Endothelial cell (in vitro differentiated cells): ENCODE measurements at places on chromosomes 11 and 22.

- DNase-seq, result no peak
These were observed 252.6 kb upstream of the B3GAT1 start for GRCh38 chr11:134664447-134665187.

- DNase-seq, result no peak
These were observed 91.0 kb upstream of the CARD18 start for GRCh38 chr11:105230586-105230985.

- no peak for DNase-seq
These were observed 34.1 kb upstream of the CD81 start for GRCh38 chr11:2342981-2343380.

- DNase-seq, result peak; percentile 17
These were observed at the start of gene KREMEN1 for GRCh38 chr22:29072979-29073617. Gene KREMEN1 (plus strand): TSS chr22:29073035. CDS start chr22:29073131, 96 bp downstream.

DNA sequence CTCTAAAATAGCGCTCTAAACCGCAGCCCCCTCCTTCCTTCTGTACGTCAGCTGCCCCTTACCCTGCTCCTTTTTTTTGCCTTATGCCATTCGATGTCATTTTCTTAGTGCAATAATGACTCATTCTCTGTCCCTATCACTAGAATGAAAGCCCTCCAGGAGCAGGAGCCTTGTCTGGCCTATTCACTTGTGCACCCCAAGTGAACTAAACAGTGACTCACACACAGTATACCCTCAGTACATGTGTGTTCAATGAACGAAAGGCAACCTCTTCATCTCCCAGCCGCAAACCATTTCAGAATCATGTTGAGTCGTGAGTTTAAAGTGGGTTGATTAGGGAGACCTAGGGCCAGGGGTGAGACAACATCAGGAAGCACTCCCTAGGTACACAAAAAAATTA, 50.7 kb upstream of the SPATA19 start:
- DNase-seq, result no peak

DNA sequence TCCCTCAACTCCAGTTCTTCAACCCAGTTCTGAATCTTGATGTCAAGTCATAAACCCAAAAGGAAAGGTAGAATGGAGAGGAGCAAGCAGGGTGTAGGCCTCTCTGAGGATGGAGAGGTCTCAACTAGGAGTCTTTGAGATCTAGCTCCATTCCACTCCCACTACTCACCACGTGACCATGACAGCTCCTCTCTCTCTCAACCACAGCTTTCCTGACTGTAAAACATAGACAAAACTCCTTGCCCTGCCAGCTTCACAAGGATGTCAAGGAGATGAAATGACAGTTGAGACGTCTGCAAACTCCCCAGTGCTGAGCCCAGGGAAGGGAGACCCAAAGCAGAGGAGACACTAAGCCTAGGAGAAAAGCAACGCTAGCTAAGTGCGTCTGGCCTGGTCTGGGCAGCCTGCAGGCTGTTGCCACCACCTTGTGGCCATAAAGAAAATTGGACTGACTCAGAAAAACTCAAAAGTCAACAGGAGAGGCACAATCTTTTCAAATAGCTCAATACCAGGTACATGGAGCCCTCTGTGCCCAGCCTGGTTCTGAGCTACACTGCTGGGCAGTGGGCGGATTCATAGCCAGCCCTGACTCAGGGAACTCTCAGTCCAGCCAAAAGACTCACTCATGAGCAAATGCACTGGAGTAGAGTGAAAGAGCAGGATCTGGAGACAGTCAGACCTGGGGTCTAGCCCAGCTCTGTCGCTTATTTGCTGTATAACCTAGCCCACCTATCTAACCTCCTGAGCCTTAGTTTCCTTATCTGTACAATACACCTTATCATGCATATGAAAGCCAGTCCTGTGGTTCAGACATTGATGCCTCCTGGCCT, 3.4 kb downstream of the CLPB start:
- peak; percentile 32 for DNase-seq

DNA sequence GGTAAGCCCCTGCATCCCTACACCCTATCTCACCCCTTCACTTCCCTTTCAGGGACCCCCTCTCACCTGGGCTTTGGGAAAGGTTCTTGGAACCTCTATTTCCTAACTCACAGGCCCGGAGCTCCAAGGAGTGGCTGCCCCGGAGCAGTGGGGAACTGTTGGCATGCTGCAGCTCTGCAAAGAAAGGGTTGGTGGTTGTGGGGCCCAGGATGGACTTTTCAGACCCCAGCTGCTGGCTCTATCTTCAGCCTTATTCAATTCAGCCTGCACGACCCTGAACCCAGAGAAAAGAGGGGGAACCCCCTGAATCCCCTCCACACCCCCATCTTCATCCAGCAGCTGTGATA, 10.0 kb downstream of the ROBO4 start:
- DNase-seq, result no peak

- peak; percentile 45 for DNase-seq
These were observed 1.4 kb upstream of the KREMEN1 start for GRCh38 chr22:29071261-29072045.

DNA sequence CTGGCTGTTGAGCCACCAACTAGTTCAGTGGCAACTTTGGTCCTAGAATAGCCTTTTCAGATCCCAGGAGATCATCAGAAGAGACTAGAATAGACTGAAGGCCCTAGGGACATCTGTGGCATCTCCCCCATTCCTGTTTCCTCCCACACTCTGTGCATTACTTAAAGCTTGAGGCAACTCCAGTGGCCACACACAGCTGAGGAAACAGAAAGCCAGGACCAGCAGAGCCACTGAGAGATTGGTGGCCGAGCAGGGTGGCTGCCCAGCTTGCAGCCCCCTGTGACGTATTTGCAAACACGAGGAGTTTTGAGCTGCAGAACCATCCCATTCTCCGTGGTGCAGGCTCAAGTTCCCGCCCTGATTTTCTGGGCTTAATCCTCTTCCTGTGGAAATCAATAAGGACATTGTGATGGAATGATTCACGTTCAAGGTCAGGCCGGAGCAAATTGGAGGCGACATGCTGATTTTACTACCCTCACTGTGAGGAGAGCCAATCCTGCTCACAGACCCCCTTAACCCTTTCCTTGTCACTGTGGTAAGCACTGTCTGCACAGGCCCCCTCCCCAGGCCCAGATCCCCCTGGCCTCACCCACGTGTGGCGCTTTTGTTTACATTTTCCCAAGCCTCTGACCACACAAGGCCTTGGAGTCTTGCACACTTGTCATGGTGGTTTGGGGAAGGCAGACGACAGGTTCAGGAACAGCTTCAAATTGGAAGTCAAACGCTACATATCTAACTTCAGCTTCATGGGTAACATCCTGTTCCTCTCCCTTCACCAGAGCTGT, 69.1 kb upstream of the MYOD1 start:
- DNase-seq, result no peak

GRCh38 chr11:108985236-108985944, 320.5 kb downstream of the DDX10 start:
- no peak for DNase-seq

GRCh38 chr11:969651-970205, 44.1 kb downstream of the AP2A2 start:
- no peak for DNase-seq

- DNase-seq, result peak; percentile 84
These were observed 87.4 kb upstream of the ARHGAP32 start for GRCh38 chr11:129279326-129280026.

- DNase-seq, result no peak
These were observed 29.3 kb downstream of the OSBPL5 start for GRCh38 chr11:3135481-3136440.

DNA sequence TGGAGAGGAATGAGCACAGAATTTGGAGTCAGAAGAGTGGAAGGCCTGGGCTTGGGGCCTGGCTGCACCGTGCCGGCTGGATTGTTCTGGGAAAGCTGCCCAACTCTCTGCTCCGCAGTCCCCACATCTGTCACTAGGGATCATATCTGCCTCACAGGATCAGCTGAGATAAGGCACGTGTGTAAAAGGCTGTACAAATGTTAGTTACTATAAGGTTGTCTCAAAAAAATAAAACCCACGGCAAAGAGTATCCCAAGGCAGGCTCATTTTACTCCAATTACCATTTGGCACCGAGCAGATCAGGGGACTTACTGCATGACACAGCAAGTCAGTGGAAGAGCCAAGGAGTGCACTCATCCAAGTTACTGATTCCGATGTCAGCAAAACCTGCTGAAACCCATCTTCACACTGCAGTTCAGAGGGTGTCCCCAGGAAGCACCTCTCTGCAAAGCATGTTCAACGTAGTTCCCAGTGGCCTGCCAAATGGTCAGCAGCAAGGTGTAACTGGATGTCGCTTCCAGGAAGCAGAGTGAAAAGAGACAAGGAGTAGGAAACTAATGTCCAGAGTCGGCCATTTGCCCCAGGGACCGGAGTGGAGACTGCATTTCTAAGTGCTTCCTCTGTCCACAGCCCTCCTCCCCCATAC, 18.1 kb upstream of the MRTFA start:
- peak; percentile 32 for DNase-seq

DNA sequence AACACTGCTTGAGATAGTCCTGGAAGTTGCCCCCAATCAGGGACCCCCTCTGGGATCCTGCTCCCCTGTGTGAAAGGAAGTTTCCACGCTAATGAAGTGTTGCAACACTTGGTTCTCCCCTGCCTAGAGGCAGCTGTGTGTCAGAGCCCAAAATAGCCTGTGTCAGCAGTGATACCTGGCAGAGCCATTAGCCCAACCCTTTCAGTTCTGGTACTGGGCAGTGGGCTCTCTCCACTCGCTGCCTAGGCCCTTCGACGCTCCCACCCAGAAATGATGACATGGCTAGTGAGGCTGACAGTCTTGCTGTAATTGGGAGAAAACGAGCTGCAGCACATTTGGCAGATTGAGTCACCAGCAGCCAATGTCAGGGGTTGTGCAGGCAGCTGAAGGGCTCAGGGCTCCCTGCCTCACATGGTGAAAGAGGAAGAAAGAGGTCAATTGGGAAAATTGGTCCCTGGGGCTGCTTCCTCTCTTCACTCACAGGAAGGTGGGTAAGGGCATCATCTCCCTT, 1.4 kb upstream of the NXF1 start:
- DNase-seq, result no peak

DNA sequence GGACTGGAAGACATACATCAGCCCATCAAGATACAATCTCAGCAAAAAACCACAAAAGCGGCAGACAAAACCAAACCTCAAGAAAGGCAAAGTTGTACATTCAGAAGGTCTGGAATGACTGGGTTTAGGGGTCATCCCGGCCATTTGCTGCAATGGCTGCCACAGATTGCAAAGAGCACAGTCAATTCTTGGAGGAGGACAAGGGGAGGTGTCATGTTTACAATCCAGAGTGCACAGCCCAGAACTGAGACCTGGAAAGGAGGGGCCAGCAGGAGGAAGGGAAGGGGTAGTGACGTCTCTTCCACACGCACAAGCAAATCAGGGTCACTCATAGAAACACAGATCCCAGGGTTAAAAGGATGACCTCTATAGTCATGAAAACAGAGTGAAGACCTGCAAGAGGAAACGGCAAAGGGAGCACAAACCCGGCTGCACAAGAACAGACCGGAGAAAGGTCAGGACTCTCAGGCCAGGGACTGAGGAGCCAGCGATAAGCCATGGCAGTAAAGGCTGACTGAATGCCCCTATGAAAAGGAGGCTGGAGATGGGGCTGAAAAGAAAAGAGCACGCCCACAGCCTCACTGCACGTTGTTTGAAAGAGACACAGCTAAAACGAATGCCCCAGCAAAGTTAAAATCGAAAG, 18.2 kb upstream of the MUC5AC start:
- DNase-seq, result no peak

GRCh38 chr22:50625131-50625567, 2.8 kb downstream of the ARSA start:
- no peak for DNase-seq

GRCh38 chr11:35235936-35236666, 97.1 kb downstream of the CD44 start:
- DNase-seq, result no peak

DNA sequence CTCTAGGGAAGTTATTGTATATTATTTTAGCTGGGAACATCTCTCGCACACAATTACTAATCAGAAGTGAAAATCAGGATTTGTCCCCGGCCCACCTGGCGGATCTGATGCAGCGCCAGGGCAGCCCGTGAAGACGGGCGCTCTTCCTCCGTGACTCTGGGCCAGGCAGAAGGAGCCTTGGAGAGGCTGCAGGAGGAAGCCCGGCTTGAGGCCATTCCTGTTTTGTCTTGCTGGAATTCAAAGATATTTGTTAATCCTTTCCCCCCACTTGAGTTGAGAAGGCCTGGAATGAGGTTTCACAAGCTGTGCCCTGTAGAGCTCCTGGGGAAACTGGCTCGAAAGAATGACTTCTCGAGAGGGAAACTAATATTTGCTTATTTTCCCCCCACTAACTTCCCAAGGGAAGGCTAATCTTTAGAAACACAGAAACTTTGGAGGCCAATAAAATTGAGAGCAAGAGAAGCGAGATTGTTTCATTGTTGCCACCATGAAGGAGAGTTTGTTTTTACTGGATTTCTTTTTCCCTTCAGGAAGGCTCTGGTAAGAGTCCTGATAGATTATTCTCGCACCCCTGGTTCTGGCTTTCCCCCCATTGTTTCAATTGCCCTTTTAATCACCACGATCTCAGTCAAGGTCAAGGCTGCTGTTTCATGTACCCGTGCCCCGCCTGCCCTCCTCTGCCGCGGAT, 92.8 kb upstream of the SEPTIN5 start:
- DNase-seq, result no peak

GRCh38 chr11:69375316-69376154, 81.6 kb downstream of the MYEOV start:
- no peak for DNase-seq

GRCh38 chr22:45644714-45645113, 26.9 kb upstream of the ATXN10 start:
- DNase-seq, result no peak

GRCh38 chr22:29218758-29219408, 13.2 kb downstream of the EMID1 start:
- DNase-seq, result no peak

DNA sequence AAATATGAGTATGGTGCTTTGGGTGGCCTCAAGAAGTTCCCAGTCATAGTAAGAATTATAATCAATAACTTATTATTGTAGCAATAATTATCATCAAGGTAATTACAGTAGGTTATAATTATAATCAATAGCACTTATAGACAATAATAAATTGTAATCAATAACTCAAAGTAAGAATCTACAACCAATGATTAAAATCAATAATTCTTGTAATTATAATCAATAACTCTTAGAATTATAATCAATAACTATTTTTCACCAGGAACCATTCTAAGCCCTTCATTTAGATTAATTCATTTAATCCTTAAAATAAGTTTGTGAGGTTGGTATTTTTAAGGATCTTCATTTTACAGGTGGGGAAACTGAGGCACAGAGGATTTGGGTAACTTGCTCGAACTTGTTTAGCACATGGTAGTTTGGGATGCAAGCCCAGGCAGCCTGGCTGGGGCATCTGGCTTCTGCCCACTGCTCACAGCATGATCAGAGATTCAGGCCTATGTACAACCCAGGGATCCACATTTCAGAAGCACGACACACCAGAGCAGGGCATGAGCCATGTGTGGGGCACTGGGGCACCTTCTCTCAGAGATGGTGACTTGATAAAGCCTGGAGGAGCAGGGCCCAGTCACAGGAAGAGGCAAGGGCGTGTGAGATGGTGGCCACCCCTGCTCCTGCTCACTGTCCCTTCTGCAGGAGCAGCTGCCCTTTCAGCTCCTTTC, 46.6 kb downstream of the SLC1A2 start:
- DNase-seq, result no peak
